ENCODE measurements at places on chromosomes 13 and 19.

GRCh38 chr13:112671359-112671758 lies 18.5 kb upstream of the ATP11A start:
- no peak for DNase-seq

DNA sequence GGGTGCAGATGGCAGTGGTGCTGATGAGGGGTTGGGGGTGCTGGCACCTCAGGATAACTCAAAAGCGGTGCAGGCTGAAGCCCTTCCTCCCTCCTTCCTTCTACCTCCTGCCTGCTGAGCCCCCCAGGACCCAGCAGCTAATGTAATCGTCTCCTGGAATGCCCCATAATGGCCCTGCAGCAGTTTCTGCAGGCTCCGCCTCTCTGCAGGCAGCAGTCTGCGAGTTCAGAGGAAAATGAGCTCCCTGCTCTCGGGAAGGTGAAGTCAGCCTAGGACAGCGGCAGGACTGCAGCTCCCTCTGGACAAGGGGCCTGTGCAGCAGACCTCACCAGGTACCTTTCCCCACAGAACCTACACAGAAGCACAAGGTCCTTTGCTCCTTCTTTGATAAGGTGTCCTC lies 130.9 kb downstream of the ZDHHC20 start:
- no peak for DNase-seq

- DNase-seq, result no peak
These were observed 15.8 kb downstream of the CFAP97D2 start for GRCh38 chr13:114194853-114195252.

DNA sequence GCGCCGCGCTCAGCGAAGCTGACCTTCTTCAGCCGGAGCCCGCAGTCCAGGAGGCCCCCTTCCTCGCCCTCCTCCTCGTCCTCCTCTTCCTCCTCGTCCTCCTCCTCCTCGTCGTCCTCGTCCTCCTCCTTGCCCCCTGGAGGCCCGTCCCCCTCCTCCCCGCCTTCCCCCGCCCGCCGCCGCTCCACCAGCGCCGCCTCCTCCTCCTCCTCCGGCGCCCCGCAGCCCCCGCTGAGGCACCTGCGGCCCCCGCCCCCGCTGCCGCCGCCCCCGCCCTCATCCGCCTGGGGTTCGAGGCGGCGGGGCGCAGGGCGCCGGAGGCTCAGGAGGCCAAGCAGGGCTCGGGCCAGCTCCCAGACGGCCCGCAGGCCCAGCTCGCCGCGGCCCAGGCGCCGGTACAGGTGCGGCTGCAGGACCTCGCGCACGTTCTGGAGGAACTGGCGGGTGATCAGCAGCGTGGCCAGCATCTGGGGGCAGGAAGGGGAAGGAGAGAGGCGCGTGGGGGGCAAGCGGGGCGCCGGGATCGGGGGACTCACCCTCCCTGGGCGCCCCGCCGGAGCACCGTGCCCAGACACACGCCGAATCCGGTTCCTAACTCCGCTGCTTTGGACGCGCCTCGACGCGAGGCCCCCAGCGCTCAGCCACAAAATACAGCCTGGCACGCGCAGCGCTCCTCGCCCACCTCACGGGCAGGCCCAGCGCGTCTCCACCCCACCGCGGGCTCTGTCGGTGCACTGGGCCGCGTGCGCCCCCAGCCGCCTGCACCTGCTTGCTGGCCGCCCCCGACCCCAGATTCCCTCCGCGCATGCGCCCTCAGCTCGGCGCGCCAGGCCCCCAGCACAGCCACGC lies 5.9 kb downstream of the ANO8 start:
- no peak for DNase-seq

GRCh38 chr19:48540110-48540509 lies 11.9 kb upstream of the SULT2B1 start:
- DNase-seq, result no peak

DNA sequence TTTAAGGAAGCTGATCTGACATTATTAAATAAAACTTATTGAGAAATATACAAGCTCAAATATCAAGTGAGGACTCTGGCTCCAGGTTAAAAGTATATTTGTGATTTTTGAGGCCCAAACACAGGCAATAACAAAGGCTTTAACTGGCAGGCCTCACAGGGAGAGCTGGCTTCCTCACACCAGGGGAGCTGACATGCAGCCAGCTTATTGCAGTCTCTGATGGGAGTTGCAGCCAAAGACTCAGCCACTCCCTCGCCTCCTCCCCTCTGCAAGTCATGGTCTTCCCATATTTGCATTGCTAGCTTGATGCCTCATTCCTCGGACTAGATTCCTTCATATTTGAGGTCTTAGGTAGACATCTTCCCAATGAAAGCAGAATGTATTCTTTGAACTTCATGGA lies 647.1 kb upstream of the SLITRK6 start:
- no peak for DNase-seq

Measured in activated CD4-positive, alpha-beta T cell treated with anti-CD3 and anti-CD28 coated beads, Interleukin-2, amount 50 U/mL, for 24 hours (primary cell).